AG04449 (cell line): ENCODE measurements at places on chromosomes 7 and 10.

- no peak for DNase-seq
Measured at GRCh38 chr10:42972946-42973345, 103.9 kb upstream of the RET start.

GRCh38 chr7:39022796-39023195, 45.1 kb downstream of the POU6F2 start:
- DNase-seq = no peak

GRCh38 chr7:29084832-29085231, 61.5 kb downstream of the CPVL start:
- DNase-seq = no peak

- no peak for DNase-seq
Measured at GRCh38 chr10:42594246-42594650, 44.1 kb downstream of the ZNF33B start.

- DNase-seq = no peak
Measured at GRCh38 chr7:117017702-117018266, 64.5 kb downstream of the ST7 start.

DNA sequence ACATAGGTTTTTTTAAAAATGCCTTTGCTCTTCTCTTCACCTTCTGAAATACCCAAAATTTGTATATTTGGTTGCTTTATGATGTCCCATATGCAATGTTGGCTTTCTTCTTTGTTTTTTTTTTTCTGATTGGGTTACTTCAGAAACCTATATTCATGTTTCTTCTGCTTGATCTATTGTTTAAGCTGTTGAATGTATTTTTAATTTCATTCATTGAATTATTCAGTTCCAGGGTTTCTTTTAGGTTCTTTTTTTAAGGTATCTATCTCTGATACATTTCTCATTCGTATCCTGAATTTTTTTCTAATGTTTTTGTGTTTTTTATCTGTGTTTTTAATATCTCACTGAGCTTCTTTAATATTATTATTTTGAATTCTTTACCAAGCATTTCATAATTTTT, 221.0 kb upstream of the MTPN start:
- DNase-seq = no peak

DNA sequence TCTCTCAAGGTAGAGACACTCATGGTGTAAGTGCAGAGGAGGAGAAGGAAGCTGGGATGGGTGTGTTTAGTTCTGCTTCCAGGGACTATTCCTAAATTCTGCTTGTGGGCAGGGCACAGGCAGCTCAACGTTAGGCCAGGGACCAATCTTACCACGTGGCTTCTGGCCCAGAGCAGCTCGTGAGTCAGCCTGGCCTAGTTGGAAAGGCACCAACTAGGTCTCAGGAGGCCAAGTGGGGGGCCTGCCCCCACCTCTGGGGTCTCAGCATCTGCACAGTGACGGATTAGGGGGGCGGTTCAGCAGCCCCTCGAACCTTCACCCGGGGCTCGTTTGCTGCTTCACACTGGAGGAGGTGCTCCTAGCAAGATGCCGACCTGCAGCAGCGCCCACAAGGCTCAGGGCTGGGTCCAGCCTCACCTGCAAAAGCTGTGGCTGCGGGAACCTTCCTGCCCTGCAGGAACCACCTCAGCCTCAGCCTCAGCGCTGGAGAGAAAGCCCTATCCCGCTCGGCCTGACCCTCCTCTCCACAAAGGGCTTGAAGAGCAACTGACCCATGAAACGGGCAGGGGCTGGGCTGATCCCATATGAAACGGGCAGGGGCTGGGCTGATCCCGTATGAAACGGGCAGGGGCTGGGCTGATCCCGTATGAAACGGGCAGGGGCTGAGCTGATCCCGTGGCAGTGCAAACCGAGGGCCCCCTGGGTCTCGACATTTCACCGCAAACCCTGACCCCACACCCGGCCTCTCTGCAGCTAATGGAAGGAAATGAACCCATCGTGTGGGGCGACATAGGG, 447.4 kb downstream of the DNAJB6 start:
- no peak for DNase-seq

DNA sequence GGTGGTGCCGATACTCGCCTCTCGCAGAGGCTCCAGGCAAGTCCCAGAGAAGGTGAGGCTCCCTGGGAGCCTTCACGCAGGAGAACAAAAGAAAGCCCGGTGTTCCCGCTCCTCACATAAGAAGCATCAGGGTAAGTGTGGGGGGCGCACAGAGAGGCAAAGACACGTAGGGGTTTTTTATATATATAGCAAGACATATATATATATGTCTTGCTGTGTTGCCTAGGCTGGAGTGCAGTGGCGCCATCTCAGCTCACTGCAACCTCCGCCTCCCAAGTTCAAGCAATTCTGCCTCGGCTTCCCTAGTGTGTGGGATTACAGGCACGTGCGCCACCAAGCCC, 61.3 kb downstream of the PDIA4 start:
- DNase-seq = no peak

GRCh38 chr7:118844748-118845147, 620.2 kb downstream of the ANKRD7 start:
- DNase-seq = no peak

- DNase-seq = no peak
Measured at GRCh38 chr7:86939197-86939814, 120.1 kb downstream of the ELAPOR2 start.

DNA sequence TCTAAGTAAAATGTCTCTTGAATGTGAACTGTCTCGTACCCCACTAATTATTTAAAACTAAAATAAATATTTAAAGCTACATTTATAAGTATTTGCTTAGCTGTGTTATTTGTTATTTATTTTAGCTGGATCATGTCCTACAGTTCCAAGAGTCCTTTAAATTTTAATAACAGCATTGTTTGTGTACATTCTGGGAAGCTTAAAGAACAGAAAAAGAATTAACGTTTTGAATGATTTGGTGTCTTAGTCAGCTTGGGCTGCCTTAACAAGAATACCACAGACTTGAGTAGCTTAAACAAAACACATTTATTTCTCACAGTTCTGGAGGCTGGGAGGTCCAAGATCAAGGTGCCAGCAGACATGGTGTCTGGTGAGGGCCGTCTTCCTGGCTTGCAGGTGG, 107.4 kb downstream of the ITIH5 start:
- DNase-seq = no peak

GRCh38 chr10:87613751-87614150, 45.9 kb upstream of the PAPSS2 start:
- DNase-seq = peak; percentile 62

DNA sequence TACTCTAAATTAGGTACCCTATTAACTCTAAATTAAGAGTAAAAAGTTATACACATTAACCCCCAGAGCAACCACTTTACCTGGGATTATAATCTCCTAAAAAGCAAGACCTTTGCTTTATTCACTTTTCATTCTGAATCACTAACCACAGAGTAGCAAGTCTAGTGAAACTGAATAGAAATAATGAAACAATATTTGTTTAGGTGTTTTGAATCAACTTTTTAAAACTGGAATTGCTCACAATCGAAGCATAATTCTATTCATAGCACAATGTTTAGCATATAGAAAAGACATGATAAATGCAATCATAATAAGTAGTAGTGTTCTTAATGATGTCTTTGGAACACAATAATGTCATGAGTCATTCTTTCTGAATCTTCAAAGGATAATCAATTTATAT, 37.0 kb upstream of the CASD1 start:
- DNase-seq = no peak

DNA sequence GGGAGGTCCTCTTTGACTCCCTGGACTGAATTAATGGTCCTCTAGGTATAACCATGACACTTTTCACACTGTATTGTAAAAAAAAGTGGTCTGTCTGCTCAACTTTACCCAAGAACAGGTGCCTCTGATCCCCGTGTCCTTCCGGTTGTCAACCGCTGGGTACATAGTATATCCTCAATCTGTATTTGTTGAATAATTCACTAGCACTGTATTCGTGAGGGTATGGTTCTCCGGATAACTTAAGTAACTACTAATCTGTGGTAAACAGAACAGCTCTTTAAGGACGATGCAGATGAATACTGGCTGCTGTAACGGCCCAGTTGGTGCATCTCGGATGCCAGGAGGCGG, 472 bp upstream of the ADAM22 start:
- DNase-seq = no peak

- no peak for DNase-seq
Measured at GRCh38 chr10:8766899-8767298, 712.4 kb downstream of the GATA3 start.

- peak; percentile 80 for DNase-seq
Measured at GRCh38 chr10:96509017-96509641, 4.6 kb downstream of the TLL2 start.

- peak; percentile 55 for DNase-seq
Measured at GRCh38 chr7:92778972-92779371, 57.4 kb downstream of the CDK6 start.

- no peak for DNase-seq
Measured at GRCh38 chr10:71536332-71536731, 139.6 kb downstream of the CDH23 start.

DNA sequence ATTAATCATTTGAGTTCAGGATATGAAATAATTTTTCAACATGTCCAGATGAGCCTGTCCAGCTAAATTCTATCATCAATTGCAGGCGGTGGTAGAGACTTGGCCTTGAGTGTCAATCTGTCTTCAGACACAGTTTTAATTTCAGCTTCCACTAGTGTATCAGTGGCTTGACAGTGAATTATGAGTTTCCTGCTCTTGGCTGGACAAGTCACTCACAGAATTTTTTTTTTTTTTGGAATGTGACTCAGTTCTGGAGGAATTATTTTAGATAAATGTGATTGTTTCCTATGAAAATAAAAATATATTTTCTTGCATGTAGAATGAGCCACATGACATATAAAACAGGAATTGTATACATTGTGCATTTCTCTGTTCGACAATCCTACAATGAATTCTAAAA, 319.9 kb upstream of the AKR1E2 start:
- no peak for DNase-seq
